ENCODE measurements at places on chromosomes 7 and 10. TPM values are rescaled to one million over a fixed set of nuclear protein-coding genes. Genes with fewer than 3 reads are reported as not detected.

PODXL gene
- polyA plus RNA-seq: 34.4 TPM

- H3K27ac ChIP-seq: no peak overlapping the region
- no peaks in the 10 kb centered on the region for H3K4me1 ChIP-seq
- DNase-seq: no peak
- H3K4me3 ChIP-seq: no peak overlapping the region
- H3K27me3 ChIP-seq: no peaks in the 10 kb centered on the region
Observed at GRCh38 chr10:43955978-43956377, 307.3 kb upstream of the ZNF32 start.

GRCh38 chr7:45007571-45008328, 7.7 kb downstream of the CCM2 start:
- peaks cover 5% of the 10 kb centered on the region for H3K4me1 ChIP-seq
- DNase-seq: no peak
- H3K36me3 ChIP-seq: peaks cover 24% of the 10 kb centered on the region
- H3K27ac ChIP-seq: no peak overlapping the region
- no peak overlapping the region for H3K4me3 ChIP-seq
- H3K27me3 ChIP-seq: no peaks in the 10 kb centered on the region

DNA sequence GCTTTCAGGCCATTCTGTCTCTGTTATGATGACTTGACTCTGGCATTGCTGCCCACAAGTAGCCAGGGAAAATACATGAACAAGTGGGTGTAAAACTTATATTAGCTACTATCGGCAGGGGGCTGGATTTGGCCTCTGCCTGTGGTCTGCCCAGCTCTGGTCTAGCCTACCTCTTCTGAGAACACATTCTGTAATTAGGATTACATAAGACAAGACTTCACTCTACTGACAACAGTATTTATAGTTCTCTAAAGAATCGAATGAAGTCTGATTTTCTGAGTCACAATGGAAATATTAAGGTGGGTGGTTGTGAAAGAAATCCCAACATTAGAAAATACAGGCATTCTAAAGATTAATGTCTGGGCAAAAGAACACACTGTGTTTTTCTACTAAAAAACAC, 55.5 kb downstream of the DLD start:
- H3K36me3 ChIP-seq: peaks cover 97% of the 10 kb centered on the region
- H3K27ac ChIP-seq: no peak overlapping the region
- peaks cover 48% of the 10 kb centered on the region for H3K4me1 ChIP-seq
- H3K4me3 ChIP-seq: no peak overlapping the region
- no peaks in the 10 kb centered on the region for H3K27me3 ChIP-seq
- DNase-seq: no peak

DNA sequence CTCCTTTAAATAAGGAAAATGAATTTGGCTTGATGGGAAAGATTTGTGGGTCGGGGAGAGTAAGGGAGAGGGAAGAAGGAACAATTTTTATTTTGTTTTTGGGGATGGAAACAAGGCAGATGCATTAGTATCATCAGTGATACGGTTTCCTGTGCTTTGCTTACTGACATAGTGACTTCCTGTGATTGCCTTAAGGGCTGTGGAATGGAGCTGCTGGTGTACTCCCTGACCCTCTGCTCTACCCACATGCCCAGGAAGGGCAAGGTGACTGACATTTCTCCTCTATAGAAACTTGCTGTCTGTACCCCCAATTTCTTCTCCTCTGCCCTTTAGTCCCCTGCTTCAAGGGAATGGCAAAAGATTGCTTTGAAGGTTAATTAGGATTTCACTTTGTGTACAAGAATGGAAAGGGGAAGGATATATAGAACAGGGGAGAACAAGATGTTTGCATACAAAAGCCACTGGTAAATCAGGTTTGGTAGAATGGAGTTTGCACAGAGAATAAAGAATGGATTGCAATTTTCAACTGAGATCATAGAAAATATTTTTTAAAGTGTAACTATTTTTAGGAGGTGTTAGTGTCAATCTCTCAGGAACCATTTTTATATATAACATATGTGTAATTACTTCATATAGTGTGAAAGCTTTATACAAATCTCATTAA, 129.0 kb upstream of the AGR3 start:
- peaks cover 8% of the 10 kb centered on the region for H3K4me1 ChIP-seq
- DNase-seq: no peak
- no peaks in the 10 kb centered on the region for H3K36me3 ChIP-seq
- H3K4me3 ChIP-seq: no peak overlapping the region
- no peak overlapping the region for H3K27ac ChIP-seq
- H3K27me3 ChIP-seq: no peaks in the 10 kb centered on the region

TUBB8 gene
- not detected for polyA plus RNA-seq

- H3K27ac ChIP-seq: no peak overlapping the region
- no peak for DNase-seq
- no peak overlapping the region for H3K4me3 ChIP-seq
- H3K27me3 ChIP-seq: peaks cover 13% of the 10 kb centered on the region
- no peaks in the 10 kb centered on the region for H3K36me3 ChIP-seq
- no peaks in the 10 kb centered on the region for H3K4me1 ChIP-seq
Observed at GRCh38 chr10:120997313-120997712, 146.2 kb downstream of the WDR11 start.

- no peak overlapping the region for H3K27ac ChIP-seq
- peak overlapping the region; percentile 36 for H3K4me3 ChIP-seq
- no peaks in the 10 kb centered on the region for H3K36me3 ChIP-seq
- peaks cover 66% of the 10 kb centered on the region for H3K27me3 ChIP-seq
- DNase-seq: no peak
Observed at GRCh38 chr7:158585721-158586498, 1.7 kb downstream of the PTPRN2 start.

HNRNPF gene
- 77.5 TPM for polyA plus RNA-seq

GRCh38 chr7:87600130-87601124, at the start of gene ABCB1:
TSS of gene ABCB1 (minus strand) at chr7:87600884. CDS start at chr7:87600184, 700 bp downstream.
- peak within 1 kb of the TSS; percentile 37 for H3K4me3 ChIP-seq
- no peaks in the 10 kb centered on the region for H3K36me3 ChIP-seq
- peak; percentile 17 for DNase-seq
- H3K27me3 ChIP-seq: peaks cover 16% of the 10 kb centered on the region
- peak within 1 kb of the TSS; percentile 20 for H3K27ac ChIP-seq

DPP6 gene
- polyA plus RNA-seq: 0.07 TPM

SORCS3 gene
- 0.01 TPM for polyA plus RNA-seq
